ENCODE measurements at places on chromosomes 3 and 15.

- DNase-seq, result no peak
Observed at GRCh38 chr3:108130236-108130635, 39.4 kb upstream of the CD47 start.

- no peak for DNase-seq
Observed at GRCh38 chr15:81947548-81947947, 98.3 kb downstream of the MEX3B start.

DNA sequence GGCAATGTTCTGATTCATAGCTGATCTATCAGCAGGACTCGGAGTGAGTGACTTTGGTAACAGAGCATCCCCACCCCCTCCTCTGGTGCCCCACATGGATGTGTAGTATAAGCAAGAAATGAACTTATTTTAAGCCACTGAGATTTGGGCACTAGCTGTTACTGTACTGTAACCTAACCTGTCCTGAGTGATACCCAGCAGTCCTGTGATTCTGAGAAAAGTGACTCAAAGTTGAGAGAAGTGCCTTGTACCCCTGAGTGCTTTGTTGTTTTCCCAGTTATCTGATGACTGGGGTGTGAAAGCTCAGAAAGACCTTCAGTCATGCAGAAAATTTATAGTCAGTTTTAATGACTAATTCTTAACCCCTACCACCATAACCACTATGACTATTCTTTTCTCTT is 439.9 kb upstream of the RBMS3 start:
- DNase-seq, result no peak

DNA sequence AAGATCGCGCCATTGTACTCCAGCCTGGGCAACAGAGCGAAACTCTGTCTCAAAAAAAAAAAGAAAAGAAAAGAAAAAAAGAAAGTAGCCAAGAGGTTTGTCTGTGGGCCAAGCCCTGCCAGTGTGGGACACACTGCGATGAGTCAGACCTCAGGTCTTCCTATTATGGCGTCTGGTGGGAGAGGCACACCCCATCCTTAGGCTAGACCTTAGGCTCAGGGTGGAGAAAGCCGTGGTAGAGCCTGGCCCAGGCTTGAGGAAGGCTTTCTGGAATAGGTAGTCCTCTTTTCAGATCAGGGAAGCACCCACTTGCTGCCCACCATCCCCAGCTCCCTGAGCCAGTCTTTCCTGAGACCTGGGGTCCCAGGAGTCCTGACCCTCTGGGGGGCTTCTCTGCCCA is 6.0 kb downstream of the HEMK1 start:
- peak; percentile 14 for DNase-seq

- DNase-seq, result no peak
Observed at GRCh38 chr3:77279276-77279675, 239.4 kb downstream of the ROBO2 start.

GRCh38 chr15:27061739-27062138 is 90.8 kb downstream of the GABRG3 start:
- no peak for DNase-seq

GRCh38 chr3:15316998-15317435 is 15.4 kb downstream of the SH3BP5 start:
- peak; percentile 55 for DNase-seq

- no peak for DNase-seq
Observed at GRCh38 chr3:98599647-98600411, 6.4 kb upstream of the CPOX start.

DNA sequence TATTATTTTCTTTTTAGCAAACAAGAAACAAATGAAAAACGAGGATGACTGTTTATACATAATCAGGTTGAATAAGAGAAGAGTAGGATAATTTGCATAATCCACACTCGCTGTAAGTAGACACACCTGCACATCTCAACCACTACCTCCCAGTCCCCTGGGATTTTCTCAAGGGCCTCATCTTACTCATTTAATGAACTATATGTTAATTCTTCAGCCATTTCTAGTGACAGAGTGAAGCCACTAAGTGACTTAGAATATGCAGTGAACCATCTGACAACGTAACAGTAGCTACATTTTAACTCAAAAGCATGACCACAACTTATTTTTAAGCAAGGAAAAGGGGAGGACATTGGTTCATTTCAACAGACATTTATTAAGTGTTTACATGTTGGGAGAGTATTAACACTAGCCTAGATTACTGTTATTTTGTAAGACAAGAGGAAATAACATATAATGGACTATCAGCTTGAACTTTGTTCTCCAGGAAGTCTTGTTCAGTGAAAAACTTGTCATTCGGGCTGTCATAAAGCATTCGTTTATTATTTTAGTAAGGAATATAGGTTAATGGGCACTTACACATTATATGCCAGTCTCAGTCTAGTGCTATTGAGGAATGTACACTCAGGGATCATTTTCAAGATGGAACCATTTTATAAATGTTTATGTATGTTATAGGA is 173.0 kb upstream of the ROBO2 start:
- no peak for DNase-seq

- DNase-seq, result no peak
Observed at GRCh38 chr3:65907232-65908130, 131.2 kb downstream of the MAGI1 start.

DNA sequence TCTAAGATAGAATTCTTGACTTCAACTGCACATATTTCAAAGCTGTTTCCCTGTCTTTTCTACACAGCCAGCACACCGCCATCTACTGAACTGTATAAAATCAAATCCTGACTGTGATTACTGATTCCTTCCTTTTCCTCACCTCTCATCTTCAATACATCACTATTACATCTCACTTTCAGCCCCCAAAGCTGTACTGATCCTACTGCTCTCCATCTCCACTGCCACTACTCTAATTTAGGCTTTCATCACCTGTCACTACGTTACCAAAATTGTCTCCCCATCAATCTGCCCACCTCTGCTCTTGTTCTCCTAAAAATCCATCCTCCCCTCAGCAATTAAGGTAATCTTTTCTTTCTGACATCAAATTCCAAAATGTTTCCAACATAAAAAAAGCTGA is 4.5 kb upstream of the CCDC39 start:
- DNase-seq, result no peak

DNA sequence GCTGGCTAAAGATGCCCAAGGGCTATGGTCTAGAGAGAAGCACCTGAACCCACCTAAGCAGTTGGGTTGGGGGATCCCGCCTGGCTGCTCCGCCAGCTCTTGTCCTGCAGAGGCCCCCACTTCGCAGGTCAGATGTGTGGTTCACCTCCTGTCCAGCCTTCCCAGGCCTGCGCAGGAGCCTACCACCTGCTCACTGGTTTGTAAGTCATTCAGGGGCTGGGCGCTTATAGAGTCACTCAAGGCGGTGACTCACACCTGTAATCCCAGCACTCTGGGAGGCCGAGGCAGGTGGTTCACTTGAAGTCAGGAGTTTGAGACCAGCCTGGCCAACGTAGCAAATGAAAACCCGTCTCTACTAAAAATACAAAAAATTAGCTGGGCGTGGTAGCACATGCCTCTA is 3.9 kb upstream of the FURIN start:
- peak; percentile 40 for DNase-seq

- DNase-seq, result peak; percentile 78
Observed at GRCh38 chr15:75348034-75348561, 1.3 kb downstream of the NEIL1 start.

- DNase-seq, result no peak
Observed at GRCh38 chr3:159114582-159114981, 312.7 kb downstream of the MFSD1 start.

All from right cardiac atrium (tissue), 5 donors.